ENCODE measurements at places on chromosomes 1 and 21. TPM values are rescaled to one million over a fixed set of nuclear protein-coding genes. Genes with fewer than 3 reads are reported as not detected.

FAM72D gene
- total RNA-seq, result 0.43 TPM

DNA sequence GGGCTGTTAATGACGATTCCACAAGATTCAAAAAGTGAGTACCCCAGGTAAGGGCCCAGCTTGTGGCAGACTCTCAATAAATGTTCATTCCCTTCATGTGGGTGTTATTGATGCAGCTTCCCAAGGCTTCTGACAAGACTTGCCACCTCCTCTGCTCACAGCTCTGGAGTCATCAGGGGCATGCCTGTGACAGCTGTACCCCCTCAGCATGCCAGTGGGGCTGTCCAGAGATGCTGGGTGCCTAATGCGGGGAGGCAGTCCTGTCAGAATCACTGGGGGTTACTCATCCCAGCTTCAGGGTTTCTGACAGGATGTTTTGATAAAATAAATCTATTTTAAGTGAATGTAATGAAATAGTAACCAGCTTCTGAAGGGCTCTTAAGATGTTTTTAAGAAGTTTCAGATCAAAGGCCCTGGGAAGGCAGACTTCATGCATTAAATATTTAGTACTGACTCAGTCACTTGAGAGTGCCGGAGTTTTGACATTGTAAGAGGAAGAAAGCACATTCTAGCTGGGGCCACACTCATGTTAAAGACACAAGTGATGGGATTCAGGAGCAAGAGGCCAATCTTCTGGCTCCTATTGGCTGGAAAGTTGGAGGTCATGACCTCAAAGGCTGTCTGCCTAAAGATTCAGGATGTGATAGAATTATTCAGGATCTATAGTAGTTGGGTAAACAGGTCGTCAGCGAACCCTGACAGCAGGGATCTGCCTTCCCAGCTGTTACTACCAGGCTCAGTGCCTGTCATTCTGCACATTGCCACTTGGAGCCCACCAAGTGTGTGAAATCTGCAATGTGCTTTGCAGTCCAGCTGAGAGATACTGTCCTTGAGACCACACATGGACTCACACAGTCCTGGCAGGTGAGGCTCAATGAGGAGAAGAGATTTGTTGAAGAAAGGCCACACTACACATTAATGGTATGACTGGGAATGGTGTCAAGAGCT is 239.6 kb upstream of the BEND5 start:
- DNase-seq, result no peak

DNA sequence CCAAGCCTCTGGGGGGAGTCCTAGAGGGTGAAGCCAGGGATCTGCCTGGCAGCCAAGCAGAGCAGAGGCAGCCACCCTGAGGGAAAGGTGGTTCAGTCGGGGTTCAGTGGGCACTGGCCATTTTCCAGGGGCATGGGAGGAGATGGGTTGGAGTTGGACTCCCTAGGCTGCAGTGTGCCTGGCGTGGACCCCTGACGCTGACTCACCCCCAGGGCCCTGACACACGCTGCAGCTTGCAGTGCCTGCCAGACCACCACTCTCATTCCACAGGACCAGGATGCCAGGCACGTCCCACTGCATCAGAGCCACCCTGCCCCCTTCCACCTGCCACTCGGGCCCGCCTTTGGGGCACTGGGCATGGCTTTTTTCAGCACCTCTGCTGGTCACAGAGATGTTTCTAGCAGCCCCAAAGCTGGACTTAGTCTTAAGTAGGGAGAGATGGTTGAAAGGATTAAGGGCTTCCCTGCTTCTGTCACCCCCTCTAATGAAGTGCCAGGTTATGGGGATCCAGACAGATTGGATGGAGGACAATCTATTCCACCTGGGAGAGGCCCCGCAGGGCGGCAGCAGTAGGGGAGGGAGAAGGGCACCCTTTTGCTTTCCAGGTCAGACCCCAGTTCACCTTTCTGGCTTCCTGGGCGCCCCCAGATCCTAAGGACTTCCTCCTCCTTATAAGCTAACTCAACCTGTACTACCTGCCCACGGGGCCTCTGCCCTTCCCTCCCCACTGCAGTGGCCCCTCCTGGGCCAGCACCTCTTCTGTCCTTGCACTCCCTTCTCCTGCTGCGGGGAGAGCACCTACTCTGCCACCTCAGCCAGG is 1.6 kb downstream of the SYT2 start:
- no peak for DNase-seq

NBPF1 gene
- 31.2 TPM for total RNA-seq
